Stimulated activated CD4-positive, alpha-beta T cell treated with anti-CD3 and anti-CD28 coated beads, Interleukin-1b, Interleukin-23, amount 100 ng/mL, for 24 hours (primary cell): ENCODE measurements at places on chromosomes 1 and 21.

GRCh38 chr1:83918688-83919285 is 80.1 kb downstream of the TTLL7 start:
- DNase-seq: no peak

GRCh38 chr1:17207046-17207445 is 2.1 kb downstream of the PADI1 start:
- DNase-seq: no peak

GRCh38 chr1:100353071-100353801 is 930 bp downstream of the CDC14A start:
- DNase-seq: peak; percentile 7

GRCh38 chr1:61143821-61144424 is 61.6 kb downstream of the NFIA start:
- DNase-seq: no peak

DNA sequence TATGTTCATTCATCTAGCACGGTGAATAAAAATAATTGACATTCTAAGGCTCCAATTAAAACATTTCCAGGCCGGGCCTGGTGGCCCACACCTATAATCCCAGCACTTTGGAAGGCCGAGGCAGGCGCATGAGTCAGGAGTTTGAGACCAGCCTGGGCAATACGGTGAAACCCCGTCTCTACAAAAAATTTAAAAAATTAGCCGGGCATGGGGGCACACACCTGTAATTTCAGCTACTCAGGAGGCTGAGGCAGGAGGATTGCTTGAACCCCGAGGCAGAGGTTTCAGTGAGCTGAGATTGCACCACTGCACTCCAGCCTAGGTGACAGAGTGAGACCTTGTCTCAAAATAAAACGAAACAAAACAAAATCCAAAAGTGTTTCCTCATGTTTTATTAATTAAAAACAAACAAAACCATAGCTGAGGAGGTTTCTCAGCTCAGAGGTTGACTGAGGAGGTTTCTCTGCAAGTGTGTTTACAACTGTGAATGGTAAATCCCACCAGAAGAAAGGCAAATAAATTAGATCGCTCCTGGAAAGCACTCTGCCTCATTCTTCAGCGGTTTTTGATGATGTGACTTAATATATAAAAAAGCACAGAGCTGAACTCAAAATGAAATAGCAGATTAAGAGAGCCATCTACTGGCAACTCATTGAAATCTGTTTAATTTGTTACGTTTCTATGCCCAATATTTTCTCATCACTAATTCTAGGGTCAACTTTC is 37.7 kb upstream of the ATG4C start:
- no peak for DNase-seq

GRCh38 chr1:203453616-203454015 is 22.0 kb upstream of the PRELP start:
- DNase-seq: no peak

- DNase-seq: no peak
Measured at GRCh38 chr1:162904023-162904422, 43.0 kb upstream of the CCDC190 start.

DNA sequence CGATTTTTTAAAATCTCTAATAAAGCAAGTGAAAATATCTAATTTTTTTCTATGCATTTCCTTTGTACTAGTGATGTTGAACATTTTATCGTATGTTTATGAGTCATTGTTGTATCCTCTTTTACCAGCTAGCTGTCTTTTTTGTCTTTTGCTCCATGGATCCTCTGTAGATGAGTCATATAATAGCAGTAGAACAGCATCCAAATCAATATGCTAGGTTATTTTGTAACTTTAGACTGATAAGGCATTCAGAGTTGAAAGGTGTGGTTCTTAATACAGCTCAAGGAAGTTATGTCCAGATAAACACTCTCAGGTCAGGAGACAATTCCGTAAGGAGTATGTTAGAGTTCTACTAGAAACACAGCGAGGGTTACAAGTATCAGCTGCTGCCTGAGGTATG is 31.9 kb downstream of the MAP10 start:
- DNase-seq: no peak

DNA sequence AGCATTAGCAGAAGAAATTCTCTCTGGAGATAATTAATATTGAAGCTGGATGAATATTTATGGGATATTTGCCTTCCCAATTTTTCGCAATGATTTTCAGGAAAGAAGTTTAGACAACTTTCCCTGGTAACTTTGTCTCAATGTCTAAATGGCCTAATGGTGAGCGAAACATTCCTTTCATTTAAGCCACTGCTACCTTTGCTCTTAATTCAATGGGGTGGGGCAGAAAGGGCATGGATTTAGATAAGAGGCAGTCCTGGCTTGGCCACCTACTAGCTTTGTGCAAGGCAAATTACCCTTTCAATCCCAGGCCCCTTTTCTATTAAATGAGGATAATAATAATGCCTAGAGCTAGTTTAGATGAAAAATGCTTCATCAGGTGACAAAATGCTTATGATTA is 27.1 kb upstream of the LYST start:
- no peak for DNase-seq

- no peak for DNase-seq
Measured at GRCh38 chr1:66490816-66491215, 43.1 kb upstream of the SGIP1 start.

- DNase-seq: no peak
Measured at GRCh38 chr1:90262791-90263190, 267.9 kb downstream of the ZNF326 start.

GRCh38 chr1:65605621-65606020 is 185.2 kb downstream of the LEPR start:
- no peak for DNase-seq

DNA sequence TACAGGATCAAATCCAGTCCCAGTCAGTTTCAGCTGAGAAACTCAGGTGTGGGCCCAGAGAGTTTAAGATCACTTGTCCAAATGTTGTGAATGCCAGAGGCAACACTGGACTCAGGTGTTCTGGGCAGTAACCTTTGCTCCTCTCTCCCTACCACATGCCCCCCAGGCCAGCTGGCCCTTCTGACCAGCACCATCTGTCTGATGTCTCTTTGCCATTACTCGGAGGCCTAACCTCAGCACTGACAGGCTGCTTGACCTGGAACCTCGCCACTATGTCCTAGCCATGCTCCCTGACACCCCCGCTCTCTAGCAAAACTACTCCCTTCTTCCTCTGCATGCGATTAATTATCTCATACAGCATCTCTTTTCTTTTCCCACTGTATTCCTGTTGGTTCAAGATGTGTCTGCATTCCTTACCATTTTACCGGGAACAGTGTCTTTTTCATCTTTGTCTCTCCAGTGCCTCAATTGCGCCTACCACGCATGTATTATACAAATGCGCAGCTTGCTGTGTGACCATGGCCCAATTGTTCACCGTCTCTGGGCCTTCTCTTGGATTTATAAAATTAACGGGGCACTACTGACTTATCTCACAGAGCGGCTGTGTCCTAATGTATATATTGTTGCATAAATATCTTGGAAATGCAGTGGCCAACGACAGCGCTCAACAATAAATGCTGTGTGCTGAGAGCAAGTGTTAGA is 159.5 kb upstream of the IRF2BP2 start:
- DNase-seq: no peak

- DNase-seq: no peak
Measured at GRCh38 chr1:115980998-115981993, 5.0 kb downstream of the SLC22A15 start.

GRCh38 chr1:181485287-181486097 is 2.2 kb downstream of the CACNA1E start:
- DNase-seq: no peak

DNA sequence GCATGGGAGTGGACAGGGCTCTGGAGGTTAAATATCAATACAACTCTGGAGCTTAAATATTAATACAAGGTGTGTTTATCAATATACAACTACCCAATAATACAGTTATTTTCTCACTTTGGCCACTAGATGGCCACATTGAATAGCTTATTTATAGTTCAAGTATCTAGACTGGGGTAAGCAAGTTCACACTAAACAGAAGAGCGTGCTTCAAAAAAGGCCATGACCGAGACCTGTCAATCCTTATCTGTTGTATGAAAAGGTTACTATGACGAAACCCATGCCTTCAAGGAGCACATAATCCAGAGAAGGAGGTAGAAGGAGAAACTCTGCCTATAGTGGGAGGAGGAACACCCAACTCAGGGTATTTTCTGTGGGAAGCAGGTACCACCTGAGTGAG is 29.1 kb downstream of the CHML start:
- no peak for DNase-seq

DNA sequence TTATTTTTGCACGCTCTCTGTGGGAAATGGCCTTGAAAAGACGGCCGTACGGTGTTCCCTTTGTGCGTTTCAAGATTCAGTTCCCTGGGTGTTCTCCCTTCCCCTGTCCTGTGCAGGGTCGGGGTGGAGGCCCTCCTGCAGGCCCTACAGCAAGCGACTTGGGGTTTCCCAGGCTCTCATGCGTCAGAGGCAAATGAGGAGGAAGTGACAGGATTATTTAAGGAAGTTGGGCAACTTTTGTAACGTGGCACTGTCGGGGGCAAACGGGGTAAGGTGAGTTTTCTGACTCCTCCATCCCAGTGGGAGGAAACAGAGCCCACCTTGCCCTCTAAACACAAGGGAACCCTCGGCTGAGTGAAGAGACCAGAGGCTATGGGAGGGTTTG is 16.1 kb upstream of the AJAP1 start:
- DNase-seq: no peak

DNA sequence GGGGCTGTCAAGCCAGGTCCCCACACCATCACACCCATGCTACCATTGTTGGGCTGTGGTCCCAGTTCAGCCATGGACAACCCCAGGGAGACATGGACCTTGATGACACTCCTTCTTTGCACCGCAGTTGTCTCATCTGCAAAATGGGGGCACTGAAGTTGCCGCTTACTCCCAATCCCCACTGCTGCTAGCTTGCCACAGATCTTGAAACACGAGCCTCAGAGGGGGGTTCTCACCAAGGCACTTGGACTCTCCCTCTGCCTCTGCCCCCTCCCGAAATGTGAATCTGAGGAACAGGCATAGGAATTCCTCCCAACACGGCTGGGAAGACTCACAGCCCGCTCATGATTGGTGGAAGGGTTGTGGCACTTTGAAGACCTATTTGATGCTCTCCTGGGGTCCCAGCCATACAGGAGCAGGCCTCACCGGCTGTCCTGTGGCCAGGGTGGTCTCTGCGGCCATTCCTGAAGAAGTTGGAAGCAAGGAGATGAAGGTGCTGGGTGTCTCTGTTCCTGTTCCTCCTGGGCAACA is 31.1 kb downstream of the RUNX3 start:
- no peak for DNase-seq

- DNase-seq: no peak
Measured at GRCh38 chr1:17162941-17163340, 42.0 kb upstream of the PADI1 start.

- no peak for DNase-seq
Measured at GRCh38 chr1:55993646-55994318, 585.6 kb downstream of the PLPP3 start.

DNA sequence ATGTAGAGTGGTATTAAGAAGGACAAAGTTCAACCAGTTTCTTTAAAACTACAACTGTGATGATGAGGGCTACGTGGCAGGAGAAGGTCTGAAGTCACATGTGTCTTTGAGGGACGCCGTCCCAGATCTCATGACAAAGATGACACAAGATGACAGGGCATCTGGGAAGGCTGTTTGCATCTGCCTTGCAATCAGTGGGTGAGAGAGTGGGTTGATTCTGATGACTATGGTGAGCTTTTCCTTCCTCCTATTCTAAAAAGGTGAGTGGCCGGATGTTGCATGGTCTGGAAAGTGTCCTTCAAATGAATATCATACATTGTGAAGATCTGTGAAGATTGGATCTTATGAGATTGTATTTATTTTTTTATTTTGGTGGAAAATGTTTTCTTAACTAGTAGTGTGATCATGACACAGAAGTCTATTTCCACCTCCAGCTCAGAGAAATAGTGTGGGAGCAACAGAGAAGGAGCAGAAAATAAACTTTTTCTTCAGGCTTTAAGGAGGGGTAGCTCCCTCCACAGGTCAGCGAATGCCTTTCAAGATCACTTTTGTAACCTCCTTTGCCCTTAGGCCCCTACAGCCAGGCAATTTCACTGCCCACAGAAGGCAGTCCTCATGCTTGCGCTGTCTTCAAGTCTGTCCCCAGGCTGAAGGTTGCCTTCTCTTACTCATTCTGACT is 76.0 kb upstream of the ATF3 start:
- no peak for DNase-seq

- no peak for DNase-seq
Measured at GRCh38 chr1:5579966-5580365, 412.3 kb downstream of the NPHP4 start.

- DNase-seq: no peak
Measured at GRCh38 chr1:15309687-15310086, 62.7 kb downstream of the FHAD1 start.

DNA sequence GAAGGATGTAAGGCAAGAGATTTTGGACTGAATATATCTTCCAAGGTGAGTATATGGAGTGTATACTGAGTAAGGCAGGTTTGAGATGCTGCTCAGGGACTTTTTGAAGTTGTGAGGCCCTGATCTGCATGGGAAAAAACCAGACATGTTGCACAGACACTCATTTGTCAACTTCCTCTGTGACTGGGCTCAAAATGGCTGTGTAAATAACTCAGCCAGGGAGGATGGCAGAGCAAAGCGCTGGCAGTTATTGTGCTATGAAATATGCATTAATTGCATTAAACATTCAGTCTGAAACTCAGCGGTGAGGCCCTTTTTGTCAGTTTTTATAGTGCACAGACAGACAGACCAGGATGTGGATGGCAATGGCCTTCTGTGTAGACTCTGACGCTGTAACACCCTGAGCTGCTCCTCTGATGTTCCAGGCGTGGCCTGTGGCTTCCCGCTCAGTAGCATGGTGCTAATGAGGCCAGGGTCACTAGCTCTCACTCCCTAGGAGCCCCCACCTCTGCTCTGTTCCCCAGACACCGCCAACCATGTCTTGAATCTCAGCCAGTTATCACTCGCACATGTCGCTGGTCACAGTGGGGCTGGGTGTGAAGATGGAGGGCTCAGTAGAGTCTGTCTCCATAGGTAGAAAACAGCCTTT is 307.0 kb upstream of the PROX1 start:
- no peak for DNase-seq

DNA sequence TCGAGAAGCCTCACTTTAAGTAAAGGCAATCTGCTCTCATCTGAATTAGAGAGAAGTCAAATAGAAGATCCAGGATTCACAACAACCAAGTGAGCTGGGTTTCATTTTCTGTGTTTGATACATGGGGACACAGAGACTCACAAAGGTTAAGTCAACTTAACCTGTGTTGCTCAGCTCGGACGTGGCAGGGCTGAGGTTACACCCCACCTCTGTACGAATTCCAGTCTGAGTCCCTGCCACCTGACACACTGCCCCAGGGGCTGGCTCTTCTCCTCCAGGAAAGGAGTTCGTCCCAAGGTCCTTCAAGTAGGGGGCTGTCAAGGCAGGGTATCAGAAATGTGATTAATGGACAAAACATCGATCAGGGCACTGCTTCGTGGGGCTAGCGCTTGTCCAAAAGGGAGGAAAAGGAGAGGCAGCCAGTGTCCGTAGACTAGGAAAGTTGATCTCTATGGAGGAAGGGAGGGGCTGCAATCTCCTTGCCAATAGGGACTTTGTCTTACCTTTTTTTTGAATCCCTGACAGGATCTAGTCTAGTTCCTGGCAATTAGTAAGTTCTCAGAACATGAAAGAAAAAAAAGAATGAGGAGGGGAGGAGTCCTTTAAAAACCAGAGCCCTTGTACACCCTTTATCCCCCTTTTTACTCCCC is 116.4 kb downstream of the CNIH3 start:
- DNase-seq: no peak

GRCh38 chr21:26965907-26966581 is 844 bp downstream of the ADAMTS5 start:
- no peak for DNase-seq

GRCh38 chr1:206745301-206745700 is 25.3 kb upstream of the IL19 start:
- DNase-seq: no peak

GRCh38 chr1:236142253-236143103 is at the start of gene GPR137B:
Gene GPR137B, plus strand, starts transcription at chr1:236142539. Its CDS starts 84 bp downstream, at chr1:236142623.
- DNase-seq: peak; percentile 62
